H54 (cell line): ENCODE measurements at places on chromosomes 7 and 10.

GRCh38 chr7:37251222-37251621 lies 197.4 kb downstream of the ELMO1 start:
- DNase-seq, result no peak

DNA sequence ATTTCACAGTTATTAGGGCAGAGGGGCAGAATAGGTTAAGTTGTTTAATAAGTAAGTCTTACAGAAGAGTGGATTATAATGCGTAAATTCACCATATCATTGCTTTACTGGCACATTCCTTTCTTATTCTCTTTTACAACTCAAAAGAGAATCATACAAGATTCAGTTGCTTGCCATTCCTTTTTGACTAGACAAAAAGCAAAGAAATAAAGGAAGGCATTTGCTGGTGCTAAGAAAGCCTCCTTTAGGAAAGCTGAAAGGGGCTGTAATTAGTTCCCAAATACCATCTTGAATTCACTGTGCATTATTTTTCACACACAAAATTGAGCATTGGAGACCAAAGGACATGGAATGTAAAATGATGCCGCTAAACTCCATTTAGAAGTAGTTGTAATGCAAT lies 499.3 kb downstream of the NXPH1 start:
- no peak for DNase-seq

DNA sequence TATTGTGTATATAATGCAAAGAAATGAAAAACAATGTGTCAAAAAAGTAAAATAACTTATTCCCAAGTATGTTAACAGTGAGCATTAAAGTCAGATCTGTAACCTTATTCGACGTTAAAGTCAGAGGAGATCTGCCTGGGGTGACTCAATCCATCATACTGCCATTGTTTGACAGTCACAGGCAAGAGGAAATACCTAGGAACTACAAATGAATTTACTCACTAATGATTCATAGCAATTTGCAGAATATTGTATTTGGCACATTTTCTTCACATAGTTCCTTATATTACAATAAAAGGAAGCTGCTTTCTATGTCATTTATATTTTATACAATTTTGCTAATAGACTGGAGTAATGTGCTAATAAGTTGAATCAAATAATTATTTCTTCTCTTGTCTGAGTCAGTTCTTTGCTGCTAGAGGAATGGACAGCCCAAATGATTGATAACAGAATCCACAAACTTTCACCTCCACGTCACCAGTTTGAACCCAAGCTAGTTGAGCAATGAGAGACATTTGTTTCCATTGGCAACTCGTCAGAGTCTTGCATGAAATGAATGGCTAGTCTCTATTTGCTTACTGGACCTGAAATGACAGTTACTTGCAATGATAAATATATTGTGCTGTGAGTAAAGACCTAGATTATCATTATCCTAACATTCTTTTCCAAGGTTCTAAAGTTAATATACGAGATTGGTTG lies 48.5 kb upstream of the TMEM106B start:
- peak; percentile 22 for DNase-seq

DNA sequence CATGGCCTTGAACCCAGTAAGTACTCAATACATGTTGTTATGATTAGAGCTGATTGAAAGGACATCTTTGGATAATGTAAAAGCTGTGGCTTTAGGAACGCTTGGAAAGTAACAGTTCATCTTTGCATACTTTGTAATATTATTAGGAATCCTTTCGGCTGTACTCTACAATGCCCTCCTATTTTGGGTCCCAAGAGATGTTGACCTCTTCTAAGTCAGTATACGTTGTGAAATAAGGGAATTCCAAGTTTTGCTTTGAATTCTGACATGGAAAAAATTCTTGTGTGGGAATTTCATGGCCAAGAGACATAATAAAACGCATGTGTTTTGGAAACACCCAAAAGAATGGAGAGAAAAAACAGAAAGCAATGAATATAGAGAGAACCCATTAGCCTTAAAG lies 7.7 kb downstream of the AGR3 start:
- no peak for DNase-seq

DNA sequence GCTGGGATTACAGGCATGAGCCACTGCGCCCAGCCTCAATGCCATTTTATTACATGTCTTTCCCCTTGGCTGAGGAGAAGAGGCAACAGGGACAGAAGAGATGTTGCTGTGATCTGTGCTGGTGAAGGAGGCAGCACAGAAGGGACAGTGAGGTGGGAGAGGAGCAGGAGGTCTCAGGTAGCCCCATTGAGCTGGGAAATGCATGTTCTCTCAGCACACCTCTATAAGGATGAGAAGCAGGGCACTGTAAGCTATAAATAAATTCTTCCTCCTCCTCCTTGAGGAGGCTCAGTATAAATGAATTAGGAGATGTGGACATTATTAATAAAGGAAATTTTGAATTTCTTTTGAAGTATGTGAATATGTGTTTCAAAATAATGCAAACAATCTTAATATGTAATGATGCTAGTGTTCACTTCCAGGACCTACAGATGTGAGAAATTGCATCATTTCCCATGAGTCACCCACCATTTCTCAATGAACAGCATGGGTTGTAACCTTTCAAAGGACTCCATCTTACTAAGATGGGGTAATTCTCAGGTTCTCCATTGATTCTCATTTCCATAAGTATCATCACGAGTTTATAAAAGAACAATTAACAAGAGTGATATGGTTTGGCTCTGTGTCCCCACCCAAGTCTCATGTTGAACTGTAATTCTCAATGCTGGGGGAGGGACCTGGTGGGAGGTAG lies 88.9 kb upstream of the ODAD2 start:
- DNase-seq, result no peak

- DNase-seq, result no peak
These were observed 36.3 kb downstream of the HACD1 start for GRCh38 chr10:17580885-17581284.

DNA sequence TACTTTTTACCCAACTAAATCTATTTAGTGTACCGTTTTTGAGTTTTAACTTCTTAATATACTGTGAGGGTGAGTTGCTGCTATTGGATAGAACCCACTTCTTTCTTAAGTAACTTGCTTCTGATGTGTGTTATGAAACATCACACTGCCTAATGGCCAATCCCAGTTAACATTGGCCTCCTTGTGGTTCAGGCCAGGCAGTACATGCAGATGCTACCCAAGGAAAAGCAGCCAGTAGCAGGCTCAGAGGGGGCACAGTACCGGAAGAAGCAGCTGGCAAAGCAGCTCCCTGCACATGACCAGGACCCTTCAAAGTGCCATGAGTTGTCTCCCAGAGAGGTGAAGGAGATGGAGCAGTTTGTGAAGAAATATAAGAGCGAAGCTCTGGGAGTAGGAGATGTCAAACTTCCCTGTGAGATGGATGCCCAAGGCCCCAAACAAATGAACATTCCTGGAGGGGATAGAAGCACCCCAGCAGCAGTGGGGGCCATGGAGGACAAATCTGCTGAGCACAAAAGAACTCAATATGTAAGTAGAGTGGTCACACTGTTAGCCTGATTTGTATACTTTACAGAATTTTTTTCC lies 39.7 kb downstream of the TES start:
- DNase-seq, result no peak

- no peak for DNase-seq
These were observed 623.6 kb downstream of the PTPRN2 start for GRCh38 chr7:157964016-157964415.

DNA sequence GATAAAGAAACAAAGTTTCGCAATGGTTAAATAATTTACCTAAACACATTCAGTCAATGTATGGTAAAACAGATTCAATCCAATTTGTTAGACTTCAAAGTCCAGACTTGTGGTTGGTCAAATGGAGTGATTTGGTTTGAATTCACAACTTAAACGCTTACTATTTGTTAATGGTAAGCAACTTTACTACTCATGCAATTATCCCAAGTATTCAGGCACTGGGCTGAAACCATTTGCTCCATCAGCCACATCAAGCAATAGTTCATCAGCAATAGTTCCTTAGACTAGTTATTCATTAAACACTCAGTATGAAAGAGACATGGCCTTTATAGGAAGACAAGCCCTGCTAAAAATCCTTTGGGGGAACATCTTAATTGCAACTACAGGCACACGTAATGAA lies 253.0 kb downstream of the AGMO start:
- DNase-seq, result no peak

DNA sequence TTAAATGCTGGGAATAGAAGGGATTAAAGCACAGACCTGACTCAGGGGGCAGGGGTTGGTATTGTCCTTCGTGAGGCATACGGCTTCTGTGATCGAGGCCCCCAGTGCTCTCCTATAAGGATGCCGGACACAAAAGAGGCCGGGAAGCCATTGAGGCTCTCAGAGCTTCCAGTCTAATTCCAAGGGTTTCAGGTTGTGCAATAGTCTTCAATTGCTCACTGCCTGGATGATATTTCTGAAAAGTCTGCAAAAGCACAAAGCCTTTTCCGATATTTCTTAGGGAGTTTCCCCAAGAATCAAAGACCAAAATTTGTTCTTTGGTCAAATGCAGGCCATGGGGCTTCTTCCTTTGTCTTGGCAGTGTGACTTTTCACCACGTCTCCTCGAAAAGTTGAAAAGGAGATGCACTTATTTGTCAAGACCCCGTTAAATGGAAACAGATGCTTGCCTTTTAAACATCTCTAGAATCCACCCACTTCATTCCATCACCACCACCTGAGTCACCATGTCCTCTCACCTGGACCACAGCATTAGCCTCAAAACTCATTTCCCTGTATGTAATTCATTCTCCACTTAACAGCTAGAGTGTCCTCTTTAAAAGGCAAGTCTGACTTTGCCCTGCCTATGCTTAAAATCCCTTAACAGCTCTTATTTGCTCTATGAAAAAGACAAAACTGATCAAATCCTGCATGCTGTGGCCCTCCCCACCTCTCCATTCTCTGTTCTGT lies 134.8 kb upstream of the NAMPT start:
- DNase-seq, result no peak

GRCh38 chr7:39702133-39702532 lies 78.8 kb downstream of the RALA start:
- no peak for DNase-seq

DNA sequence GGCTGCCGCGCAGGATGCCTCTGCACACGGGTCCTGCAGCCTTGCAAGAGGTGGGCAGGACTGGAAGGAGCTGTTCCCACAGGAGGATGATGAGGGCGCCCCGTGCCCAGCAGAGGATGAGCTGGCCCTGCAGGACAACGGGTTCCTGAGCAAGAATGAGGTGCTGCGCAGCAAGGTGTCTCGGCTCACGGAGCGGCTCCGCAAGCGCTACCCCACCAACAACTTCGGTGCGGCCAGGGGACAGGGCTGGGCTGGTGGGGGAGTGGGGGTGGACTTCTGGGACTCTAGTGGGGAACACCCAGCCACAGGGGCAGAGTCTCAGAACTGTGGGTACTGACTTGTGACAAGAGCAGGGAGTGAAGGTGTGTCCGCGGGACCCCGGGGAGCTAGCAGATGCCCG lies 16.0 kb downstream of the ZFYVE27 start:
- no peak for DNase-seq

DNA sequence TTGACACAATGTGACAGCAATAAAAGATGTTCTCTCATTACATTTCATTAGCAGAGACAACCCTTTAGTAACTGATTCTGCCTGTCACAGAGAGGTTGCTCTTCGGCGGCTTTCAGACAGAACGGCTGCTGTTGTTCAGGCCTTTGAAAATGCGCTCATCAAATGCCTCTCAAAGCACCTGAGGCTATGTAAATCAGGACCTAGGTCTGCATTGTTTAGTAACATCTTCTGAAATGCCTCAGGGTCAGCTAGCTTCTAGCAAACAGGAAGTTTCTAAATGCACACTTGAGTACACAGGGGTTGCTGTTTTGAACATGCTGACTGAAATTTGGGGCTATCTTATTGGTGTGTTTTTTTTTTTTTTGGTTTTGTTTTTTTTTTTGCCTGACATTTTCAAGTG lies 143.3 kb upstream of the DKK1 start:
- DNase-seq, result no peak

DNA sequence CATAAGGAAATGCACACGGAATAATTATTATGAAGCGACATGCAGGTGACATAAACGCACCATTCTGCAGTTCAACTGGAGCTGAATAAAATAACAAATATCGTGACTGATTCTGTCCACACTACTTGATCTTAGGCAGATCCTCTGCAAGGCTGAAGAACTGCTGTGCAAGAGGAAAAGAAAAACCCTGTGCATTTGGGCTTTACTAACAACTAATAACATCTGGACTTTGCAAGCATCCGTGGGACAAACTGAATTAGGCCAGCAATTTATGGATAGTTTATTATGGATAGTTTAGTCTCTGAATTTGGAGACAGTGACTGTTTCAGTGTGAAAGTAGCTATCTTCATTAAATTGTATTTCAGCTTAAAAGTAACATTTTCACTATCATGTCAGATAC lies 309.4 kb downstream of the SFMBT2 start:
- DNase-seq, result no peak

DNA sequence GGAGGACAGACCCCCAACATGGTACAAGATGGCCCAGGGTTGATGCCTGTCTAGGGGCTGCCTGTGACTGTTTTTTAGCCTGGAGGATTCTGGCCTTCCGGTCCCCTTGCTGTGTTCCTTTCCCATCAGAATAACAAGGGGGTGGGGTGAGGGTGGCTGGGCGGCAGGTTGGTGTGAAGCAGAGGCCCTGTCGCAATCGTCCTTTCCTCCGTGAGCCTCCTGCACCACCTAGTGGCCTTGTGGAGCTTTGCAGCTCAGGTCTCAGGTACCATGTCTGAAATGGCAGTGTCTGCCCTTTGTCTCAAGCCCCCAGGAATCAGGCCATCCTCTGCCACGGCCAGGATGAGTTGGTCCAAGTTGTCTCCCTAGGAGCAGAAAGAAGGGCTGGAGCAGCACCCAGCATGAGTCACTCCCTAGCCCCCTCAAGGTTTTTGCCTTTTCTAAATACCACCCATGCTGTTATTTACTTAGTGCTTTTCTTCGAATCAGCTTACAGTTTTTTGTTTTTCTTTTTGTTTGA lies 24.2 kb downstream of the TACR2 start:
- peak; percentile 88 for DNase-seq
